ENCODE measurements at places on chromosomes 12 and 14. TPM values are rescaled to one million over a fixed set of nuclear protein-coding genes. Genes with fewer than 3 reads are reported as not detected.

SLC17A8 gene
- total RNA-seq: not detected

KLRK1 gene
- 0.28 TPM for total RNA-seq

DNA sequence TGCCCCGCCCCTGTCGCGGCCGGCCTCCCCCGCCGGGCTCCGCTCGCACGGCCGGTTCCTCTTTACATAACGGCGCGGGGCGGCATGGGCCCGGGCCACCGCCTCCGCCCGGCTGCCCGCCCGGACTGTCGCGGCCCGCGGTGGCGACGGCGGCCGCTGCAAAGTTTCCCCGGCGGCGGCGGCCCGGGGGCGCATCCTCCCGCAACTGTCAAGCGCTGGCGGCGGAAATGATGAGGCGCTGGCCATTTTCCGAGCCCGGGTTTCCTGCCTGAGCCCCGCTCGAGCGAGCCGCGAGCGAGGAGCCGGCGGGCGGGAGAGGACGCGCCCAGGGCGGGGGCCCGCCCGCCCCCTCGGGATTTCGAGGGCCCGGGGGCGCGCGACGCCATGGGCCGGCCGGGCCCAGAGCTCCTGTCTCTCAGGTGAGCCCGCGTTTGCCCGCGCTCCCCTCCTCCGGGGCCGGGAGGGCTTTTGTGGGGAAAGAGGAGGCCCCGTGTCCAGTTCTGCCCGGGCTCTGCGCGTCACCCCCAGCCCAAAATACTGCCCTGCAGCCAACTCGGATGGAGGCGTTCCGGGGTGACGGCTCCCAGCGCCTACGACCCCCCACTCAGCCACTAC is at the start of gene SH2B3:
TSS of gene SH2B3 (plus strand) at position 65 of the 615 bp plus-strand sequence. CDS start 12,223 bp downstream, outside the sequence.
- no peak for DNase-seq

DNA sequence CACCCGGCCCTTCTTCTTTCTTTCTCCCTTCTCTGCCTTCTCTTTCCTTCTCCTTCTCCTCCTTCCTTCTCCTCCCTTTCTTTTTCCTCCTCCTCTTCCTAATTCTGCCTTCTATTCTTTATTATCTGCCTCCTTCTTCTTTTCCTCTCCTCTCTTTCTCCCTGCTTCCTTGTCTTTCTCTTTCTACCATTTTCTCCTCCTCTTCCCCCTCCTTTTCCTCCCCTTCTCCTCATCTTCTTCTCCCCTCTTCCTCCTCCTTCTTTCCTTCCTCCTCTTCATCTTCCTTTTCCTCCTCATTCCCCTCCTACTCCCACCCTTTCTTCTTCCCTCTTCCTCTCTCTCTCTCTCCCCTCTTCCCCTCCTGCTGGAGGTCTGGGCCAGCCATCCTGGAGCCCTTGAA is 294.9 kb upstream of the CRY1 start:
- no peak for DNase-seq

GRCh38 chr12:119613319-119613936 is 19.9 kb downstream of the TMEM233 start:
- DNase-seq: no peak

RTN1 gene
- total RNA-seq: not detected

DNA sequence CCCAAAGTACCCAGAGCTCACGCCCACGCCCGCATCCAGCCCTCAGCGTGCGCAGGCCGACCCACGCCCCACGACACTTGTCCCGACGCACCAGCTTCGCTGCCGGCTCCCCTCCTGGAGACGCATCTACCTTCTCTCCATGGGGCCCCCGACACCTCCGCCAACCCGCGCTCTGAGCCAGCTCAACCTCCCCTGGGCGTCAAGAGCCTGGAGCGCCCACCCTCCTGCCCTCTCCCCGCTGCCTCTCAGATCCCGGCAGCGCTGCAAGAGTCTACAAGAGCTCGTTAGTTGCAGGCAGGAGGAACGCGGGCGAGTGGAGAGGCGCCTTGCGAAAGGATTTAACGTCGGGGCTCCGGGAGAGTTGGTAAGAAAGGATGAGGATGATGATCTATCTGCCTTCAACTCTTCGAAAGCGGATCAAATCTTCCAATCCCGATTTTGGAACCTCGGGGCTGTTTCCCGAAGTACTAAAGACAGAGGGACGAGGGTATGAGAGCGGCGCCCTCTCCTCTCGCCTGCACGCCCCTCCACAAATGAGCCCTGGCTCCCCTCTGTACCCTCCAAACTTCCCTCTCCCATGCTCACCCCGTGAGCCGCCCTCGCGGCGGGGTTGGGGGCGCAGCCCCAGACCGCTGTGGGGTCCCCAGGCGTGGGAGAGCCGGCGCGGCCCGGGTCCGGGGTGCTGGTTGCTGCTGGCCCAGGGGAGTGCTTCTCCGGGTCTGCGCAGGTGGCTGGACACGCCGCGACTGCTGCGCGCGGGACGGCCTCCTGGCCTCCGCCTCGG is 979 bp downstream of the LTBP2 start:
- no peak for DNase-seq

CAPZA3 gene
- total RNA-seq: not detected

MAP3K9 gene
- total RNA-seq: 19.5 TPM

TSPAN19 gene
- not detected for total RNA-seq

DNA sequence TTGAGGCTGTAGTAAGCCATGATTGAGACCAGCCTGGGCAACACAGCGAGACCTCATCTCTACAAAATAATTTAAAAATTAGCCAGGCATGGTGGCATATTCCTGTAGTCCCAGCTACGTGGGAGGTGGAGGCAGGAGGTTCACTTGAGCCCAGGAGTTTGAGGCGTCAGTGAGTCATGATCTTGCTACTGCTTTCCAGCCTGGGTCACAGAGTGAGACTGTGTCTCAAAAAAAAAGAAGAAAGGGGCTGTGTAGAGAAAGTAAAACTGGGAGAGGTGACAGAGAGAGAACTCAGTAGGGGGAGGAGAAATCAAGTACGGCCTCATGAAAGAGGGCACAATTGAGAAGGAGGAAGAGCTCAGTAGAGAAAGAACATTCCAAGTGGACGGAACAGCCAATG is 12.4 kb downstream of the TECPR2 start:
- DNase-seq: no peak

KRT75 gene
- not detected for total RNA-seq

GRCh38 chr12:62844915-62845314 is 90.0 kb downstream of the PPM1H start:
- DNase-seq: no peak

DNA sequence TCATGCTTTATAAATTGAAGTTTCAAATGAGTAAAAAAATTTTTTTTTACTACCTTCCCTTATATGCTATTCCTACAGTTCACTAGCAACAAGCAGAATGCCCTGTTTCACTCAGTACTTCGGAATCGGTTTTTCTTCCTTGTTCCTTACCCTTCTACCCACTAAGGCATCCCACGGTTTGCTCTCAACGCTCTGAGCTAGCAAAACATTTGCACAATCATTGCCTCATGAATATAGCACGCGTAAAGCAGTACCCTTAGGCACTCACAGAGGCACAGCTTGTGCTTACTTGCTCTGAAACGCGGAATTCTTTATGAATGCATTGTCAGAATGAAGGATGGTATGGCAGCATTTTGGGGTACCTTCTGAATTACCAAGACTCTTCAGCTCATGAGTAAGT is 45.0 kb downstream of the PPP1R13B start:
- DNase-seq: no peak

GRCh38 chr12:109418848-109419480 is 58.1 kb downstream of the KCTD10 start:
- no peak for DNase-seq

DNA sequence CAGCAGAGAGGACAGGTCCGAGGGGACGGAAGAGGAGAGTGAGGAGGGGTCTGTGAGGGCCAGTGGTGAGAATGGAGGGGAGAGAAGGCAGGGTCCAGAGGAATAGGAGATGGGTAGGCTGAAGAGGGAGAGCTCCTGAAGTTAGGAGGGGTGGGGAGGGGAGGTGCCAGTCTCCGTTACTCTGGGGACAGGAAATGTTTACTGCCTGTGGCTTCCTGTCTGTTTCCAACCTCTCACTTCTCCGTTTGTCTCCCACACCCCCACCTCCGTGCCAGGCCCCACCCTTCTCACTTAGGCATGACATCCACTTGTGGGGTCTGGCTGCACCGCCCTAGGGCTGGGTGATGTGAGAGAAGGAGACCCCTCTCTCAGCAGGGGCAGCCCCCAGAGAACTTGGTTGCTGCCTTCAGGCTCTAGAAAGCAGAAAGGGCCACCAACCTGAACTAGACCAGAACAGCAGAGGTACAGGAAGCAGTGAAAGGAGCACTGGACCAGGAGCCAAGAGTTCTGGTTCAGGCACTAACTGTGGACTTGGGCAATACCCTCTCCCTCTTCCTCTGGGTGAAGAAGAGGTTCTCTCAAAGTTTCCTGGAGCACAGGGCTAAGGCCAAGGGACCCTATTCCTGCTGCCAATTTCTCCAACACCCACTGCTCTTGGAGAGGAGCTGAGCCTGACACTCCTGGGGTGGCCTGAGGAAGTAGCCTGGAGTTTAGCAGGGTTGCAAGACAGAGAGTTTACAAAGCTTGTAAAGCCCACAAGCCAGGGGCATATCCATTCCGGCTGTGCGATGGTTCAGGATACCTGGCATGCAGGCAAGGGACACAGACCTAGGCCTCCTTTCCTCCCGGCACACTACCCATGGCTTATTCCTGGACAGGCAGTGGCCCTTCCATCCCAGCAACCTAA is 5.5 kb downstream of the ITGA5 start:
- no peak for DNase-seq

GRCh38 chr12:91382081-91382543 is 199.5 kb upstream of the DCN start:
- DNase-seq: peak; percentile 80

SERPINA4 gene
- 6.3 TPM for total RNA-seq
